ENCODE measurements at places on chromosomes 2 and 18. TPM values are rescaled to one million over a fixed set of nuclear protein-coding genes. Genes with fewer than 3 reads are reported as not detected.

- no peak for DNase-seq
Observed at GRCh38 chr2:27369471-27370025, 590 bp downstream of the EIF2B4 start.

PROC gene
- polyA plus RNA-seq: 6.4 TPM

DNA sequence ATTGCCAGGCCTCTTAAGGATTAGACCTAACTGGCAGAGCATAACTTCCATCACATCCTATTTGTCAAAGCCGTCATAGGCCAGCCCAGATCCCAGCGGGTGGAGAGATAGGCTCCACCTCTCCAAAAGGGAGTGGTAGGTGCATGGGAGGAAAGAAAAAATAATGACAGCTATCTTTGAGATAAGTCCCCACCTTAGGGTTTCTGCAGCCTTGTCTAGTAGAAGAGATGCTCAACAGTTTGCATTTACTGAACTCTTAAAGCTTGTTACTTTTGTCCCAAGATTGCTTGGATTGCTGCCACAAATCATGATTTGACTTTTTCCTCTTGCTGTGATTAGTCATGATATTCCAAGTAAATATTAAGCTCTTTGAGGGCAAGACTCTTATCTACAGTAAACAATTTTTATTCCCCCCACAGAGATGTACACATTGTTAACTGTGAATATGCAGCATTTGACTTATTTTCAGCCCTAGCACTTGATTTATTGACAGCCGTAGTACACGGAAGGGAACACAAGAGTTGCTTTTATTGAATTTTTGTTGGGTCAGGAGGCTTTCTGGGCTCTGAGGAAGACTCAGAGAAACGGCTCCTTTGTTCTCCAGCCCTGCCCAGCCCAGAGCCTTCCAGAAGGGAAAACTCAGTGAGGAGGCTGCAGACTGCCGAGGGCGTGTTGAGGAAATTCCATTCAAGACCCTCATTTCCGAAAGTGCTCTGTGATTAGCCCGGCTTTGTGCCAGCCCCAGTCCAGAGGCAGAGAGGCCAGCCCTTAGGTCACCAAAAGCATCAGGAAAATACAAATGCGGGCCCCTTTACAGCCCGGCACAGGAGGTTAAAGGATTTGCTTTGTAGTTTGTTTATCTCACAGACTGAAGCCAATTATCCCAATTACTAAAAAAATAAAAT, 75.5 kb upstream of the ZNF532 start:
- DNase-seq: peak; percentile 53

PLEKHH2 gene
- polyA plus RNA-seq: 25.6 TPM

DNA sequence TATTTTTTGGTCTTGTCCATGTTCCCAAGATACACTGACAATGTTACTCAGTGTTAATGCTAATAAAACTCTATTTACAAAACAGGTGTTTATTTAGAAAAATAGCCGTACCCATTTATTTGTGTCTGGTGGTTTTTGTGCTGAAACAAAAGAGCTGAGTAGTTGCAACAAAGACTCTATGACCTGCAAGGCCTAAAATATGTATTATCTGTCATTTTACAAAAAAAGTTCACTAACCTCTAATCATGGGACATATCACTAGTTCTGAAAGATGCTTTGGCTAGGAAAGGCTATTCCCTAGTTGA, 59.2 kb upstream of the SLC25A52 start:
- no peak for DNase-seq

- no peak for DNase-seq
Observed at GRCh38 chr2:2742726-2743125, 411.7 kb upstream of the MYT1L start.

UCN gene
- 1.1 TPM for polyA plus RNA-seq

- no peak for DNase-seq
Observed at GRCh38 chr18:24538414-24539264, 78.2 kb downstream of the HRH4 start.

- DNase-seq: no peak
Observed at GRCh38 chr2:33706410-33706809, 107.3 kb upstream of the FAM98A start.

- DNase-seq: no peak
Observed at GRCh38 chr18:75273817-75274216, 63.2 kb downstream of the TSHZ1 start.

- no peak for DNase-seq
Observed at GRCh38 chr2:235211056-235211455, 259.2 kb downstream of the SH3BP4 start.

DNA sequence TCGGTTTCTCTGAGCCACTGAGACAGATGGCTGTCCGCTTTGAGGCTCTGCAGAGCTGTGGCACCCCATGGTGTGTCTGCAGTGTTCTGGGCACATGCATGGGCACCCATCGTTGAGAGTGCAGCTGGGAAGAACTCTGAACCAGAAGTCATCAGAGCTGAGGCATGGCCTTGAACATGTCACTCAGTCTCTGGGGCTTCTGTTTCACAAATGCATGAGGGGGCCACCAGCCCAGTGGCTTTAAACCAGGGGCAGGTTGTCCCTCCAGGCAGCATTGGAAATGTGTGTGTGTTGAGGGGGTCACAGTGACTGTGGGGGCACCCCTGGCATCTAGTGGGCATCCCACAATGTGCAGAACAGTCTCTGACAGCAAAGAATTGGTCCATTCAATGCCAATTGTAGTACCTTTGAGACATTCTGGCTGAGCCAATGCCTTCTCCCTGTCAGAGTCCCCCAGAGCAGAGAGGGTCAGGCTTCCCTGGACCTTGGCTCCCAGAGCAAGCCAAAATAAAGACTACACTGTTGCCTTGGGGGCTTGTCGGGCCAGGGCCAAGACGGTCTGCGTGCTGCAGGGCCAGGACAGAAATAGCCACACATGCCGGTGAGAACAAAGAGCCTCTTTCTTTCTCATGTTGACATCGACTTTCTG, 9.3 kb upstream of the PSMD1 start:
- no peak for DNase-seq

ATOH8 gene
- 12.8 TPM for polyA plus RNA-seq

DNA sequence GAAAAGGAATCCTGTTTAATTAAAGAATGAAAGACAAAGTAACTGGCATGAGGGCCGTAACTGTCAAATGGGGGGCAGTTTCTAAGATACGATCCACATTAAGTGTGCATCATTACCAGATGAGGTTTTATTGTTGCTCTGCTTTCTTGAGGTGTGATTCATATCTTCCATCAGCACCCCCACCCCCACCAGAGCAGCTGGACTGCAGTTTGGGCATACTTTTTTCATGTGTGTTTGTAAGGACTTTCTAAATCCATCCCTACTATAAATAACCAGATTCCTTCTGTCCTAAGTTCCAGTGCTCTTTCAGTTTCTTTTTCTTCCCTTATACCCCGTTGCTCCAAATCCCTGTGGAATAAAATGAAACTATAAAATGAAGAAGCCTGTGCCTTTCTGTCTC, 142.1 kb downstream of the CDCA7 start:
- no peak for DNase-seq

DNA sequence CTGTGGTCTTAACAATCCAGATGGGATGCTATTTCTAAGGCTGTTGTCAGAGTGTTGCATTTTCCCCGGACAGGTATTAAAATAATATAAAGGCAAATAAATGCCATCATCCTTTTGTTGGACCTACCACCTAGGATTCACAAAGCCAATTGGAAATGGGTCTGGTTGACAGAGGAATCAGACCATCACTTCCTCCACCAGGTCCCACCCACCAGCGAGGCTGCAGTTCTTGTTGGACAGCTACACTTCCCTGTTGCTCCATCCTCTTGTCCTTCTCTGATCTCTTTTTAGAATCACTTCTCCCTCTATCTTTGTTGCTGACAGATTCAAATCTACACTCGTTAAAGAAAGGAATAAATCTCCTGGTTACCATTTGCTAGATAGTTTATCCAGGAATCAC, 1.1 kb downstream of the TMEM169 start:
- DNase-seq: no peak

SLC23A3 gene
- 17.3 TPM for polyA plus RNA-seq

GRCh38 chr2:186820303-186820702, 28.7 kb downstream of the ZSWIM2 start:
- no peak for DNase-seq

DNA sequence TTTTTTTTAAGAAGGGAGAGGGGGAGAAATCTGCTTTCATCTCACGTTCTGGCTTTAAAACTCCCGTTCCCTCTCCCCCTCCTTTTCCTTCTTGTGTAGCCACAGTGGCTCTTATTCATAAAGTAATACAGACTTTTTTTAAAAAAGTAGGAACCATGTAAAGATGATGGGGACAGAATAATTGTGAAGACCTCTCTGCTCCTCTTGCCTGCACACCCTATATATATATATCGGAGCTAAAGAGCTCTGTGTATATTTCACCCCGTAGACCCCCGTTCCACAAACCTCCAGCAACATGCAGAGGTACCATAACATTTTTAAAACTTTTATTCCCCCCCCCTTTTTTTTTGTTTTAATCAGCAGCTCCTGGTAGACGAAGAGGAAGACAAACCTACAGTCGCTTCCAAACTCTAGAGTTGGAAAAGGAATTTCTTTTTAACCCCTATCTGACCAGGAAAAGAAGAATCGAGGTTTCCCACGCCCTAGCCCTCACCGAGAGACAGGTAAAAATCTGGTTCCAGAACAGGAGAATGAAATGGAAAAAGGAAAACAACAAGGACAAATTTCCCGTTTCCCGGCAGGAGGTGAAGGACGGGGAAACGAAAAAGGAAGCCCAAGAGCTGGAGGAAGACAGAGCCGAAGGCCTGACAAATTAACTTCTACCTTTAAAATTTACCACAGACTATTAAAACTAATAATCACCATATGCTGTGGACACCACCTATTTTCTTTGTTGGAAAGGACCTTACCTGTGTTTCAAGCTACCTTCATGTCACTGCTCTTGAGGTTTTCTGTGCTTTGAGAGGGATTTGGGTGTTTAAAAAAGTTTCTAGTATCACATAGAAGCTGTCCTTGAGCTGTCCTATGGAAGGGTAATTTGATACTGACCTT, 1.7 kb downstream of the HOXD8 start:
- DNase-seq: no peak

DNA sequence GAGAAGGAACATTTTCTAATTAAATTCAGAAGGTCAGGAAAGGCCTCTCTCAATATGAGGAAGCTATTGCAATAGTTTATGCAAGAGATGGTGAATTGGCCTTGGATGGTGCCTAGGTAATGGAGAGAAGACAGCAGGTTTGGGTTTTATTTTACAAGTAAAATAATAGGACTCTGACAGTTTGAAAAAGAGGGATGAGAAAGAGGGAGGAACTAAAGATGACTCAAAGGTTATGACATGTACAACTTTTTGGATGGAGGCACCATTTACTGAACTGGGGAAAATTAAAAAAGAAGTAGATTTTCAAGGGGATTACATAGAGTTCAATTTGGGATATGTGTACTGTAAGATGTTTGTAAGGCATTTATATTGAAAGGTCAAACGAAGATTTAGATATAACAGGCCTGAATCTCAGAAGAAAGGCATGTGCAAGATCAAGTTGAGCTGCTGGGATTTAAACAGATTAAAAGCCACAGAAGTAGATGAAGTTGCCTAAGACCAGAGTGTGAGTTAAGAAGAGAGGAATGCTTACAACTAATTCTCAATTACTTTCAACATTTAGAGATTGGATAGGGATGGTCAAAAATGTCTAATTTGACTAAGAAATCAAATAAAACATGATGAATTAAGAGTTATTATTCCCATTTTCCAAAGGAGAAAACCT, 12.3 kb upstream of the ASNSD1 start:
- no peak for DNase-seq

DNA sequence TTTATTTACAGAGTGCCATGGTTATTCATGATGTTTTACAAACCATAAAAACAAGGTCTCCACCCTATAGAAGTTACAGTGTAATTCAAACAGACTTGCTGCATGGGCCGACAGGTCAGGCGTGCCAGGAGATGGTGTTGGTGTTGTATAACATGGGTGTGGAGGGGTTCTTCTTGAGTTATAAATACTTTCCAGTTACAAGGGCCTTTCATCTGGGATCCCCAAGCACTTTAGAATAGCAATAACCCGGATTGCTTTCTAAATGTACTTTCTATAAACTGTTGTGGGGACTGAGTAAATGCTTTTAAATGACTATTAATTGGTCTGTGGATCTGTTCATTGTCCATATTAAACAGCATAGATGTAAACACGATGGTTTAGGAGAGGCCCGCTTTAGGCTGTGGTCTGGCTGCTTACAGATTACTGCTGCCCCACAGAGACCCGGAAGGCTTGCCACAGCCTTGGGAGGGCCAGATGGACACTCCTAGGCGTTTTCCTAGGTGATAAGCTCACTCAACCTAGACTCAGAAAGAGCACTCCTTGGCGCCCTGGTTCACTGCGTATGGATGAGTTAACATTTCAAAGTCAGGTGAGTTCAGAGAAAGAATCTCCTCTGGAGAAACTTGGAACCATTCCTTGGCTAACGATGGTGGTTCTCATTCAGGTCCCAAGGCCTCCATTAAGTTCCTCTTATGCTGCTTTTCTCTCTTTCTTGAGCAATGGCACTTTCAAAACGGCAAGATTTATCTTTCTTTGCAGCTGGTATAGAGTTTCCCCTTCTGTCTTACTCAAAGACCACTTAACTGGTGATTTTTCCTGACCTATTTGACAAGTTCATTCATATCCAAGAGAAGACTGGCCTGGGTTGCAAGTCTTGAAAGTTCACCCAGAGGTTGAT, 3.6 kb upstream of the KIAA2012 start:
- DNase-seq: no peak

DNA sequence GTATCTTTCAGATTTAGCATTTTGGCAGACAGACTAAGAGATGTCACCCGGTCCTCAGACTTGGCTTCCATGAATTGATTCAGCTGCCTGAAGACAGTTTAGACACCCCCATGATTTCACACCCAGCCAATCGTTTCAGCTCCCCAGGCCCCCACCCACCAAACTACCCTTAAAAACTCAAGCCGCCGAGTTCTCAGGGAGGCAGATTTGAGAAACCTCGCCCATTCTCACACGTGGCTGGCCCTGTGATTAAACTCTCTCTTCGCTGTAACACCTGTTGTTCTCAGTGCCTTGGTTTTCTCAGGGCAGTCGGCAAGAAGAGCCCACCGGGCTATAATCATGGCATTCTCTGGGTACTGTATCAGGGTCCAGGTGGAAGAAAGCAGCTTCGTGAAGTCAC, 35.2 kb downstream of the UXS1 start:
- DNase-seq: no peak

- DNase-seq: no peak
Observed at GRCh38 chr2:16747689-16748088, 82.1 kb upstream of the CYRIA start.

GRCh38 chr2:233153146-233153798, 93.1 kb downstream of the INPP5D start:
- DNase-seq: no peak

- no peak for DNase-seq
Observed at GRCh38 chr2:217057773-217058172, 197.9 kb upstream of the TNP1 start.

RAPH1 gene
- polyA plus RNA-seq: 14.4 TPM

- no peak for DNase-seq
Observed at GRCh38 chr18:48804856-48805610, 145.7 kb downstream of the SMAD7 start.

GRCh38 chr18:2917259-2918047, 70.6 kb downstream of the EMILIN2 start:
- no peak for DNase-seq

NFATC1 gene
- 6.4 TPM for polyA plus RNA-seq

CNDP1 gene
- 0.73 TPM for polyA plus RNA-seq

DYNAP gene
- polyA plus RNA-seq: 0.04 TPM

Data from right renal pelvis (tissue), 4 donors.